Thymus (tissue), 14 donors: ENCODE measurements at places on chromosomes 5 and 9. TPM values are rescaled to one million over a fixed set of nuclear protein-coding genes. Genes with fewer than 3 reads are reported as not detected.

PLPP7 gene
- 0.52 TPM for total RNA-seq

C5orf34 gene
- 8.2 TPM for total RNA-seq

DMRTA1 gene
- 0.71 TPM for total RNA-seq

ST8SIA4 gene
- 22.5 TPM for total RNA-seq

GRCh38 chr5:89047571-89047970 lies 164.6 kb upstream of the MEF2C start:
- no peaks in the 10 kb centered on the region for H3K36me3 ChIP-seq
- no peak overlapping the region for H3K27ac ChIP-seq
- DNase-seq, result no peak
- H3K4me1 ChIP-seq, result no peaks in the 10 kb centered on the region

DNA sequence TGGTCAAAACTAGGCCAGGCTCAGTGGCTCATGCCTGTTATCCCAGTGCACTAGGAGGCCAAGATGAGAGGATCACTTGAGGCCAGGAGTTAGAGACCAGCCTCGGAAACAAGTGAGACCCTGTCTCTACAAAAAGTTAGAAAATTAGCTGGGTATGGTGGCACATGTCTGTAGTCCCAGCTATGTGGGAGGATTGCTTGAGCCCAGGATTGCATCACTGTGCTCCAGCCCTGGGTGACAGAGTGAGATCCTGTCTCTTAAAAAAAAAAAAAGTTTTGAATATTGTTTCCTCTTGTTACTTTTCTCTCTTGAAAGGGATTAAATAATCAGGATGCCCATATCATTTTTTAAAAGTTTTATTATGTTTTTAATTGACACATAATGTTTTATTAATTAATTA lies 7.6 kb downstream of the ARHGEF37 start:
- no peaks in the 10 kb centered on the region for H3K36me3 ChIP-seq
- H3K27me3 ChIP-seq, result no peaks in the 10 kb centered on the region
- no peak overlapping the region for H3K4me3 ChIP-seq
- no peaks in the 10 kb centered on the region for H3K4me1 ChIP-seq
- DNase-seq, result no peak

GRCh38 chr9:97419309-97419867 lies 7.5 kb downstream of the TDRD7 start:
- H3K4me3 ChIP-seq, result no peak overlapping the region
- no peaks in the 10 kb centered on the region for H3K4me1 ChIP-seq
- no peak overlapping the region for H3K27ac ChIP-seq
- DNase-seq, result no peak
